T-cell (primary cell): ENCODE measurements at places on chromosomes 5 and 9. TPM values are rescaled to one million over a fixed set of nuclear protein-coding genes. Genes with fewer than 3 reads are reported as not detected.

DNA sequence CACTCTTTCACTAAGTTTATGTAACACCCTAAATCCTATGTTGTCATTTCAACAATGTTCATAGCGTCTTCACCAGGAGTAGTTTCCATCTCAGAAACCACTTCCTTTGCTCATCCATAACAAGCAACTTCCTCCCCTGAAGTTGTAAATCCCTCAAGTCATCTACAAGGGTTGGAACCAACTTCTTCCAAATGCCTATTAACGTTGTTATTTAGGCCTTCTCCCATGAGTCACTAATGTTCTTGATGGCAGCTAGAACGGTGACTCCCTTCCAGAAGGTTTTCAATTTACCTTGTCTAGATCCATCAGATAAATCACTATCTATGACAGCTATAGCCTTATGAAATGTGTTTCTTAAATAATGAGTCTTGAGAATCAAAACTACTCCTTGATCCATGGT is 73.3 kb upstream of the TARS1 start:
- no peaks in the 10 kb centered on the region for H3K36me3 ChIP-seq
- no peaks in the 10 kb centered on the region for H3K27me3 ChIP-seq
- no peak overlapping the region for H3K27ac ChIP-seq
- H3K4me1 ChIP-seq = no peaks in the 10 kb centered on the region
- no peak overlapping the region for H3K4me3 ChIP-seq
- no peak for DNase-seq

DNA sequence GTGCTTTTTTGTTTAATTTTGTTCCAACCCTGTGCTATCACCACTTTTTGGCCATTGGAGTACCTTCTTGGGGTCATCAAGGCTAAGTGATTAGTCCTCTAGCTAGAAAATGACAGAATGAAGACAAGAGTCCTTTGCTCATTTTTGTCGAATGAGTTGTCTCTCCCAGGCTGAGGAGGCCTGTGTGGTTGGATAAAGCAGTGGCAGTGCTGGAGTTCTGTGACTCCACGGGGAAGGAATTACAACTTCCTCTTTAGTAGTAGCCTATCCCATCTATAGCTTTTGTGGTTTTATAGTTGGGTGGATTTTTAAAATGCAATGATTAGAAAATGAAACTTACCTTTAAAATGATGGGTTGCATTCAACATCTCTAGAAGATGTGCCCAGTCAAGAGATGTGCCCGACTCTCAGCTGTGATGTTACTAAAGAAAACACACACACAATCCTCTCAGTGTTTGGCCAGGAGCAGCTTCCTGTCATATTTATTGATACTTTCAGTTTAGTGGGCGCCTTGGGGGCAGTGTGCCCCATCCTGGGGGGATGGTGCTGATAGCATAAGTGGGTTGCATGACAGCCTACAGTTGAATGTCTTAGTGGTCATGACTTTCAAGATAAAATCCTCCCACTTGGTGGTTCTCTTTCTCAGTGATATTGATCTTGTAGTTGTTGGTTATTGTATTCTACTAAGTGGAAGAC is 11.9 kb downstream of the OTULINL start:
- no peak overlapping the region for H3K4me3 ChIP-seq
- H3K4me1 ChIP-seq = peaks cover 48% of the 10 kb centered on the region
- no peaks in the 10 kb centered on the region for H3K36me3 ChIP-seq
- no peaks in the 10 kb centered on the region for H3K27me3 ChIP-seq
- no peak for DNase-seq
- peak overlapping the region; percentile 75 for H3K27ac ChIP-seq

DNA sequence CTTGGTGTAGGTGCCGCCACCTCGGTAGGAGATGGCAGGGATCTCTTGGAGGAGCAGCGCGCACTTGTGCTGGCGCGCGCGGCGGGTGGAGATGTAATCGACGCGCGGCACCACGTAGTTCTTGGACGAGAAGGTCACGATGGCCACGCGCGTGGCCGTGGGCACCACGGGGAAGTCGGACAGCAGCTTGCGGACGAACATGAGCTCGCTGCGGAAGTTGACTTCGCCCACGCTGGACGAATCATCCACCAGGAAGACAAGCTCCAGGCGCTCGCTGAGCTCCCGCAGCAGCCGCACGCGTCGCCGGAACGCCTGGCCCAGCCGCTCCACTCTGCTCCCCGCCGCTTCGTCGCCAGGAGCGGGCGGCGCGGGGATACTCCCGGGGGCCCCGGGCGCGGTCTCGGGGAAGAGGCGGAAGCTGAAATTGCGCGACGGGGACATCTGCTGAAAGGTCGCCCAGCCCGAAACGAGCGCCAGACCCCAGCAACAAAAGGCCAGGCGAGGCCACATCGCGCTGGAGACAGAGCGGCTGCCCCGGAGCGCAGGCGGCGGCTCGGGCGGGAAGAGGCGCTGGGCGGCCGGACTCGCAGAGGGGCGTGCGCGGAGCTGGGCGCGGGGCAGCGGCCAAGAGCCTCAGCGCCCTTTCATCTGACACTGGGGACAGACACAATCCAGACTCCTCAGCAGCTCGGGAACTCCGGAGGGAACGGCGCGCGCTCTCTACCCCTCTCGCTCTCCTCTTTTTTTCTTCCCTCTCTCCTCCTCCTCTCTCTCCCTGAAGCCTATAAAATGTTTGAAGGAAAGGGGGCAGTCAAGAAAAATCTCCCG is at the start of gene SVEP1:
Gene SVEP1, minus strand, starts transcription at position 708 of the 828 bp plus-strand sequence. Its CDS starts 198 bp downstream, at position 510.
- H3K36me3 ChIP-seq = no peaks in the 10 kb centered on the region
- no peaks in the 10 kb centered on the region for H3K4me1 ChIP-seq
- H3K27ac ChIP-seq = no peak within 1 kb of the TSS
- peaks cover 17% of the 10 kb centered on the region for H3K27me3 ChIP-seq
- no peak for DNase-seq

DNA sequence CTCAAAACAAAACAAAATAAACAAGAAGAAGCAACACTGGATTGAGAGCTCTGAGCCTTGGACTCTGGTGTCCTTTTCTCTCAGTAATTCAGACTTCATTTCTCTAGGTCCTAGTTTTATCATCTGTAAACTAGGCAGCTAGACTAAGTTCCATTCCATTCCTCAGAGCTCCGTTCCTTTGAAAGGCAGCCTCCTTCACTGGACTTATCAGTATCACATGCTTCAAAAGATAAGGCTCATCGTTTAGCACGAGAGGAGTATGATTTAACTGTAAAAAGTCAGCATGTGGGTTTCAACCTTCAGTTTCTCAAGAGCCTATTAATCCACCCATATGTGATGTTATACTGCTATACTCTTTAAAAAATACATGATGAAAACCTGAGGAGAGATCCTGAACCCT is 1.6 kb downstream of the ATP10B start:
- no peak overlapping the region for H3K4me3 ChIP-seq
- no peak overlapping the region for H3K27ac ChIP-seq
- no peaks in the 10 kb centered on the region for H3K4me1 ChIP-seq
- H3K36me3 ChIP-seq = no peaks in the 10 kb centered on the region

DNA sequence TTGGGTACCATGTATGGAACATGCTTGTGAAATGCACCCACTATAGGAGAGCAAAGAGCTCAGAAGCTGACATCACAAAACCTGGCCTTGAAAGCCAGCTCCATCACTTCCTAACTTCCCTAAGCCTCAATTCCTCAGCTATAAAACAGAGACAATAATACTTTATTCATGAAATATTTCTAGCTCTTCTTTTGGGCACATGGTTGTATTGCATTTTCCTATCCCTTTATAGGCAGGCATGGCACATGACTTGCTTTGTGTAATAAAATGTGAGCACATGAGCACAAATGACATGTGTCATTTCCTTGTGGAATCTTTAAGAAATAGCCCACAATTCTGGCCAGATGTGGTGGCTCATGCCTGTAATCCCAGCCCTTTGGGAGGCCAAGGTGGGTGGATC is 18.5 kb downstream of the ZNF366 start:
- H3K4me3 ChIP-seq = no peak overlapping the region
- H3K27me3 ChIP-seq = no peaks in the 10 kb centered on the region
- no peak overlapping the region for H3K27ac ChIP-seq

DNA sequence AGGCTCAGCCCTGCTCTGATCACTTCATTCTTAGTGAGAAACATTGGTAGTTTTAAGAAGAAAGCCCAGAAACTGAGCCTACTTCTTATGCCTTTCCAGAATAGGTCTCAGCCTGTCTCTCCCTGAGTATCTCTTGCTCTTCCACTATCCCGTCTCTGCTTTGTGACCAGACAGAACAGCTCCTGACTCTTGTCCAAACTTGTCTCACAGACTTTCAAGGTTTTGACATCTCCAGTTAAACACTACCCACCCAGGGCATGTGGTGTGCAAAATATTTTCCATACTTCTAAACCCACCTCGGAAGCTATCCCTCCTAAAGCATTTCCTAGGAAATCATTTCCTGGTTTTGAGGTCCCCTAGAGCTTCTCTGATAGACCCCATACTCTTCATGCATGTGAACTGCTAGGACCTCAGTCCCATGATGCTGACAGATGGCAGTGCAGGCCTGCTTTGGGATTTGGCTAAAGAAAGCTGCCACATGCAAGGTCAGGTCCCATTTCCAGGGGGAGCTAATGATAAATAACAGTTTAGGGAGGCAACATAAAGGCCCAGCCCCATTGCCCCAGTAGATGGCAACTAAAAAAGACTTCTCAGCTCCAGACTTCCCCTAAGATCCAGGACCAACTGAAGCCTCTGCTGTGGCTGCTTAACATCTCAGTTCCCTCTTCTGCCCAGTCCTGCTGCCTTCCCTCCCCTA is 211.5 kb downstream of the MED10 start:
- H3K36me3 ChIP-seq = no peaks in the 10 kb centered on the region
- H3K4me1 ChIP-seq = no peaks in the 10 kb centered on the region
- no peak for DNase-seq
- H3K4me3 ChIP-seq = no peak overlapping the region
- no peak overlapping the region for H3K27ac ChIP-seq

DNA sequence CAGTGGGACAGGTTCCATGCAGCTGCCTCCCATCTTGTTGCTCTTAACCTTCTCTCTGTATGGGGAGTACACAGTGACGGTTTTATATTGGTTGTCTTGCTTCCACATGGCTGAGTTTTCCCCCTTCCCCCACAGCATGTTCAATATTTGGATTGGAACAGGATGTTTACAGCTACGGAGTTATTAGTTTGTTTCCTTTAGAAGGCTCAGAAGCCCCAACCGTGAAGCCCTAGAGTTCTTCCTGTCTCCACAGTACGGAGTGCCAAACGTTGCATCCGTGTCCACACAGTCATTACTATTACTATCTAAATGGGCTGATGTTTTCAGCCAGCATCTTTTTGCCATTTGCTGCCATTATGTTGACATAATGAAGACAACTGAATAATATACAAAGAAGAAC is 277.5 kb downstream of the MARCHF11 start:
- no peaks in the 10 kb centered on the region for H3K36me3 ChIP-seq
- no peaks in the 10 kb centered on the region for H3K4me1 ChIP-seq
- H3K27me3 ChIP-seq = no peaks in the 10 kb centered on the region
- no peak overlapping the region for H3K27ac ChIP-seq

GRCh38 chr9:26687421-26687820 is 205.2 kb downstream of the CAAP1 start:
- no peaks in the 10 kb centered on the region for H3K4me1 ChIP-seq
- H3K27me3 ChIP-seq = no peaks in the 10 kb centered on the region
- no peaks in the 10 kb centered on the region for H3K36me3 ChIP-seq
- DNase-seq = no peak

GRCh38 chr9:120413121-120414048 is 166.6 kb downstream of the CDK5RAP2 start:
- DNase-seq = no peak
- peaks cover 8% of the 10 kb centered on the region for H3K36me3 ChIP-seq
- no peak overlapping the region for H3K27ac ChIP-seq

DNA sequence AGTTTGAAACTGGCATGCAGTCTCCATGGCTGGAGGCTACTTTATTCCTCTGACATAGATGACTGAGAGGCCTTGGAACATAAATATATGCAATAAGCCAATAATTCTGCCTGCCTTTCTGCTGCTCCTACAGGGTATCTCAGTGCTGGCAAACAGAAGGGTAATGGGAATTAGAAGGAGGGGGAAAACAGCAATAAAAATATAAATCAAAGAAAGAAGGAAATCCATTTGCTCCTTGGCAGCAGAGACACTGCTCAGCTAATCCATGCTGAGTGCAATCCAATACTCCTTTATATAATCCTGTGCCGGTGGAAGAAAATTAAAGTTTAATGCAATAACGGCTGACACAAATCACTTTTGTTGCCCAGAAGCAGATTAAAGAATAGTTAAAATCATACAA is 478.9 kb downstream of the SPATA31D1 start:
- no peak overlapping the region for H3K27ac ChIP-seq
- H3K27me3 ChIP-seq = no peaks in the 10 kb centered on the region
- no peak overlapping the region for H3K4me3 ChIP-seq
- H3K36me3 ChIP-seq = no peaks in the 10 kb centered on the region
- no peak for DNase-seq

DNA sequence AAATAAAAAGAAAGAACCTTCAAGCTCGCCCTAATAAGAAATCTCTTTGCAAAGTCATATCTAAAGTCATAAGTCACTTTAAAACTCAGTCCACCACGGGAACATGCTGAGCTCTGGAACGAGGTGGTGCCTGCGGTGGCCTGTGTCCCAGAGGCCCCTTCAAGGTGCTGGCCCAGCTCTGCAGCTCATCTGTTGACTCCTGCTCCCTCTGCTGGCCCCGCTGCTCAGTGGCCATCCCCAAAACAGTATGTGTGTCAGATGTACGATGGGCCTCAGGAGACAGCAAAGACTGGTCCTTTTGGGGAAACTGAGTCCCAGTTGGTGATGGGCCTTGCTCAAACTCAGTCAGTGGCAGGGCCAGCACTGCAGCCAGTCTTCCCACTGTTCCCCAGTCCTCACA is 22.8 kb upstream of the FOXB2 start:
- no peak for DNase-seq
- no peak overlapping the region for H3K4me3 ChIP-seq
- no peak overlapping the region for H3K27ac ChIP-seq
- peaks cover 16% of the 10 kb centered on the region for H3K27me3 ChIP-seq
- no peaks in the 10 kb centered on the region for H3K4me1 ChIP-seq

DNA sequence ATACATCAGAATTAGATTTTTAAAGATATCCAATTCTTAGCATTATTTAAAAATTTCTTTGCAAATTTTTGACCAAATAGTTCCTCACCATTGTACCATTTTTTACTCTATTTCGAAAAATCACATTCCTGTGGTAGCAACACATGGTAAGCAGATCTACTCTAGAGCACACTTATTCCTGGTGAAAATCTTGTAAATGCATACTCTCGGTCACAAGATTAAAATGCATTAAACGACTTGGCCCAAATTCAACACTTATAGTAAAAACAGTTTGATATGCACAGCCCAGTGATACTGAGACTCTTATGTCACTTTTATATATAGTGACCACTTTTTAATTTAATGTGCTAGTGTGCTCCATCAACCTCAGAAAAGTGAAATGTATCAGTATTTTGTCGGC is 208.8 kb upstream of the TARS1 start:
- DNase-seq = no peak
- no peaks in the 10 kb centered on the region for H3K27me3 ChIP-seq
- H3K36me3 ChIP-seq = no peaks in the 10 kb centered on the region
- H3K4me1 ChIP-seq = peaks cover 9% of the 10 kb centered on the region
- H3K4me3 ChIP-seq = no peak overlapping the region

The LCN15 gene
- total RNA-seq = not detected

The SIGMAR1 gene
- 28.4 TPM for total RNA-seq

The CBY3 gene
- 0.57 TPM for total RNA-seq

The MSANTD3 gene
- total RNA-seq = 7.7 TPM

The KDM4C gene
- 101 TPM for total RNA-seq

The TOR2A gene
- total RNA-seq = 15.5 TPM
